Myocyte (in vitro differentiated cells): ENCODE measurements at places on chromosomes 2 and 18. TPM values are rescaled to one million over a fixed set of nuclear protein-coding genes. Genes with fewer than 3 reads are reported as not detected.

MAP3K19 gene
- not detected in 2 replicates for total RNA-seq

PROM2 gene
- 0.64 and 0.83 TPM in 2 replicates for total RNA-seq

ANKRD62 gene
- total RNA-seq: not detected in 2 replicates

AKAIN1 gene
- total RNA-seq: not detected in 2 replicates

TSPYL6 gene
- total RNA-seq: not detected in 2 replicates

DES gene
- total RNA-seq: 10,265 and 13,585 TPM in 2 replicates

CNRIP1 gene
- 5.4 and 7.6 TPM in 2 replicates for total RNA-seq

POTEC gene
- total RNA-seq: not detected in 2 replicates
